ENCODE measurements at places on chromosomes 3 and 15.

GRCh38 chr3:25565807-25566206 lies 98.9 kb downstream of the TOP2B start:
- DNase-seq, result no peak

- no peak for DNase-seq
Measured at GRCh38 chr3:52068055-52068571, 11.7 kb upstream of the DUSP7 start.

DNA sequence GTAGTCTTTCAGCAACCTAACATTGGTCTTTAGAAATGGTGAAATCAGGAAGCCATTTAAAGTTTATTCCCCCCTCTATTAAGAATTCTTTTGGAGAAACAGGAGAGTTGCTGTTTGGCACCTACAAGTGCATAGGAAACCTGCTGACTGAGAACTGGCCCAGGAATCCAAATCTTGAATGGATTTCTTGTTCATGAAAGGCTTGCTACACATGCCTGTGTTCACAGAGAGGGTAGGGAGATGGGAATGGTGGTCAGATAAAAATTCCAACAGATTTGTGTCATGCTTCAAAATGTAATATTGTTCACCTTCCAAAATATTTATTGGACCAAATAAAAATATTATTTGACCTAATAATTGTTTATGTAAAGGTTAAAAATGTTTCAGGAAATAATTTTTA lies 24.2 kb upstream of the ZPLD1 start:
- DNase-seq, result no peak

DNA sequence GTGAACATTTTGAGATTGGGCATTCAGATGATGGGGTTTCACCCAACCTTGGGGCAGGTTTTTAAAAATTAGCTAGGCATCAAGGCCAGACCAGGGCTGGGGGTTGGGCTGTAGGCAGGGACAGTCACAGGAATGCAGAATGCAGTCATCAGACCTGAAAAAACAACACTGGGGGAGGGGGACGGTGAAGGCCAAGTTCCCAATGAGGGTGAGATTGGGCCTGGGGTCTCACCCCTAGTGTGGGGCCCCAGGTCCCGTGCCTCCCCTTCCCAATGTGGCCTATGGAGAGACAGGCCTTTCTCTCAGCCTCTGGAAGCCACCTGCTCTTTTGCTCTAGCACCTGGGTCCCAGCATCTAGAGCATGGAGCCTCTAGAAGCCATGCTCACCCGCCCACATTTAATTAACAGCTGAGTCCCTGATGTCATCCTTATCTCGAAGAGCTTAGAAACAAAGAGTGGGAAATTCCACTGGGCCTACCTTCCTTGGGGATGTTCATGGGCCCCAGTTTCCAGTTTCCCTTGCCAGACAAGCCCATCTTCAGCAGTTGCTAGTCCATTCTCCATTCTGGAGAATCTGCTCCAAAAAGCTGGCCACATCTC lies 6.1 kb downstream of the RHO start:
- no peak for DNase-seq

- no peak for DNase-seq
Measured at GRCh38 chr3:195155570-195156241, 115.3 kb downstream of the XXYLT1 start.
